ENCODE measurements at places on chromosomes 1 and 21. TPM values are rescaled to one million over a fixed set of nuclear protein-coding genes. Genes with fewer than 3 reads are reported as not detected.
A peak's percentile ranks its signal among the peaks of the same experiment; 100 is the strongest.

PCBP3 gene
- 2.3 TPM for polyA plus RNA-seq

AMY2A gene
- polyA plus RNA-seq: not detected

RIMKLA gene
- polyA plus RNA-seq: 0.03 TPM

VSIG8 gene
- not detected for polyA plus RNA-seq

TMCO1 gene
- 174 TPM for polyA plus RNA-seq

NTMT2 gene
- polyA plus RNA-seq: not detected

CCDC17 gene
- polyA plus RNA-seq: not detected

S100A12 gene
- 2.2 TPM for polyA plus RNA-seq

NEXN gene
- 0.17 TPM for polyA plus RNA-seq

LIN9 gene
- polyA plus RNA-seq: 4.4 TPM

- no peak for DNase-seq
These were observed 20.3 kb upstream of the IFI16 start for GRCh38 chr1:158989424-158989823.

- no peak for DNase-seq
These were observed 647.7 kb downstream of the LTN1 start for GRCh38 chr21:28344985-28345384.

- DNase-seq: no peak
These were observed 3.5 kb downstream of the TNFRSF1B start for GRCh38 chr1:12170263-12170671.

DNA sequence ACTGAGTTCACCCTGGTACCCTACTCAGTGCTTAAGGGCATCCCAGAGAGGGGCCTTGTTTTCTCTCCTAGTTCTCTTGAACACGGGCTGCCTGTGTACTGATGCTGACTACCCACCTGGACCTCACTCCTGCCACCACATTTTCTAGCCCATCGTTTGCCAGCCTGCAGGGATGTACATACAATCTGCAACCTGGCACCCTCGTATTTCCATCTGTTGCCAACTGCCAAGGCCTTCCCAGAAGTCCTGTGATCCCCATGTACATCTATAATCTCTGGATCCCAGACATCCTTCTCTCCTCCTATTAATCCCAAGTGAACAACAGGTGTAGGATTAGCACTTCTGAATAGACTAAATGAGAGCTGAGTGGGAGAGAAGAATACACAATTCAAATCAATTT is 212.0 kb downstream of the SLC45A1 start:
- DNase-seq: no peak

DNA sequence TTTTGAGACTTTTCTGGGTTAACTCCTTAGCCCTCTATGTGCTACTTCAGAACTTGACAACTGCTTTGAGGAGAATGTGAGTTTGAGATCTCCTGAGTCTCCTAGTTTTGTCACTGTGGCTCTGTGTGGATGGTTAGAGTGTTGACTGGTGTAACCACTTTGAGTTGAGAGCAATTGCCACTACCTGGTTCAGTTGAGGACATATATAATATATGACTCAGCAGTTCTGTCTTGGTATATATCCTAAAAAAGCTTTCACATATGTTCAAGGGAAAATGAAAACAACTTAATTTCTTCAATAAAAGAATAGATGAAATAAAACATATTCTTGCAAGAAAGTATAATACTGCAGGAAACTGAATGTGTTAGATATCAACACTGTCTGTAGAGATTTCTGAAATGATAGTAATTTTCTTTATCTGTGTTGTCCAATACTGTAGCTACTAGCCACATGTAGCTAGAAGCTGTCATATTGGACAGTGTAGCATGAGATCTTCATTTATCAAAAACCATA is 96.7 kb upstream of the QSOX1 start:
- DNase-seq: no peak

DNA sequence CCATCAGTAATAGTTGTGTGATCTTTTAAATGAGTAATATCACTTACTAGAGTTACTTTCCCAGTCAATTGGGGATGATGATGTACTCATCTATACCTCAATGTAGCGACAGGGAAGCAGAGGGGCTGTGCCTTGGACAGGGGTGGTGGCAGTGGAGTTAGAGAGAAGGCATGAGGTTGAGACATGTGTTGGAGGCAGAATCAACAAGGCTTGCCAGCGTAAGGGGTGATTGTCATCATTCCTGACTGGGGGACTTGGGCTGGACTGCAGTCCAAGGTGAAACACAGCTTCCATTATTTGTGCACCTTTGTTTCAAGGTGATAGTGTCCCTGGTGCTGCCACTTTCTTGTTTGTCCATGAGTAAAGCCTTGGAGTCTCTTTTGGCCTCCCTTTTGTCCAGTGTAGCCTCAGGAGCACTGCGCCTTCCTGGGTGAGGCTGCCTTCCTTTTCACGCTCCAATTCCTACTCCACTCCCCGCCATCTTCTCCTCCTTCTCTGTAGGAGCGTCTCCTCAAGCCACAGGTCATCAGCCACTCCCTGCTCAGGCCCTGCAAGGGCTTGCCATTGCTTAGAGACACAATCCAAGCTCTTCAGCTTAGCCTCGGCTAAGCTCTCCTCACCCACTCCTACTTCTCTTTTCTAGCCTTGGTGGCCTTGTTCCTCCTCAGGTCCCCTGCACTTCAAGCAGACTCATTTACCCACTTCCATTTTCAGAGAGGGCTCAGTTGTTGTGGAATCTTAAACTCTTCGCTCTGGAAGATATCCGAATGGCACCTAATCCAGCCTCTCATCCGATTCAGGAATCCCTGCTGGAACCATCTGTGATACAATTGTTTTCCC is 77.6 kb upstream of the CD34 start:
- no peak for DNase-seq

- DNase-seq: no peak
These were observed 23.6 kb upstream of the TRIM67 start for GRCh38 chr1:231138236-231138635.

DNA sequence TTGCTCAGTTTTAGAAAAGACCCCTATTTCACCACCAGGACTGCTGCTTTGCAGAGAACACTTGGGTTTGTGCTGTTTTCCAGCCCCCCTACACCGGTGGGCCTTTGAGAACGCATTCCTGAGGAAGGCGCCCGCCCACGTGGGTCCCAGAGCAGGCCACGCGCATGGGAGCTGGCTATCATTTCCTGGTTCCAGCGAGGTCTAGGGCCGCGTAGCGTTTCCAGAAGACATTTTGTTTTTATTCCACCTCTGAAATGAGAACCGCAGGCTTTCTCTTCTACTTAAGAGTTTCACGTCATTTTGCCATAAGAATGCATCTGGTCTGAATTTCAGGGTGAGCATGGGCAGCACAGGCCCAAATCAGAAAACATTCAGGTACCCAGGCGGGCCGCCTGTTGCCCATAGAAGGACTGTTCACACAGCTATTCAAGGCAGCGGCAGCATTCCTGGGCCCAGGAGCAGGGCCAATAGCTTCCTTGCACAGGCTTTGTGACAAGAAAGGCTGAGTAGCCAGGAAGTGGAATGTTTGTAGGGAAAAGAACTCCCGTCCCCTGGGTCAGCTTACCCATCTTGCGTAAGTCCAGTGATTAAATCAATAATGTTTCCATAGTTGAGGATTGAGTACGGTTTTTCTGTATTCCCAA is 1.4 kb upstream of the KLHL21 start:
- peak; percentile 10 for DNase-seq

DNA sequence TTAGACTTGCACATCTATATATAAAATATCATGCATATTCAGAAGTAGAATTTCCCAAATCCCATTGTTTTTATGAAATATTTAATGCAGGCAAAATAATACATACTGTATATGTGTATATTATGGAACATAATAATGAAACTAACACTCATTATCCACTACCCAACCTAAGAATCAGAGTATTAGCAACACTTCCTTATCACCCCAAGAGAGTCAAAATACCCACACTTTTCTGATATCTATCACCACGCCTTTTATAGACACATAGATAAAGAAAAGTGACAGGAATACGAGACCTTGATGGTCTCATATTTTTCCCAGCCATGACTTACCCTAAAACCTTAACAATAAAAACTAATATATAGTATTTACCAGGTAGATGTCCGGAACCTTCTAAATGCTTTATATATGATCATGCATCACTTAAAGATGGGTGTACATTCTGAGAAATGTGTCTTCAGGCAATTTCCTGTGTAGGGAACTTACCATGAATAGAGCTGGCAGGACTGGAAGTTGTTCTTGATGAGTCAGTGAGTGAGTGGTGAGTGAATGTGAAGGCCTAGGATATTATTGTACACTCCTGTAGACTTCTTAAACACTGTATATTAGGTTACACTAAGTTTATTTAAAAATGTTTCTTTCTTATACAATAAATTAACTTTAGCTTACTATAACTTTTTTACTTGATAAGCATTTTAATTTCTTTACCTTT is 45.5 kb downstream of the TNFSF4 start:
- DNase-seq: no peak

DNA sequence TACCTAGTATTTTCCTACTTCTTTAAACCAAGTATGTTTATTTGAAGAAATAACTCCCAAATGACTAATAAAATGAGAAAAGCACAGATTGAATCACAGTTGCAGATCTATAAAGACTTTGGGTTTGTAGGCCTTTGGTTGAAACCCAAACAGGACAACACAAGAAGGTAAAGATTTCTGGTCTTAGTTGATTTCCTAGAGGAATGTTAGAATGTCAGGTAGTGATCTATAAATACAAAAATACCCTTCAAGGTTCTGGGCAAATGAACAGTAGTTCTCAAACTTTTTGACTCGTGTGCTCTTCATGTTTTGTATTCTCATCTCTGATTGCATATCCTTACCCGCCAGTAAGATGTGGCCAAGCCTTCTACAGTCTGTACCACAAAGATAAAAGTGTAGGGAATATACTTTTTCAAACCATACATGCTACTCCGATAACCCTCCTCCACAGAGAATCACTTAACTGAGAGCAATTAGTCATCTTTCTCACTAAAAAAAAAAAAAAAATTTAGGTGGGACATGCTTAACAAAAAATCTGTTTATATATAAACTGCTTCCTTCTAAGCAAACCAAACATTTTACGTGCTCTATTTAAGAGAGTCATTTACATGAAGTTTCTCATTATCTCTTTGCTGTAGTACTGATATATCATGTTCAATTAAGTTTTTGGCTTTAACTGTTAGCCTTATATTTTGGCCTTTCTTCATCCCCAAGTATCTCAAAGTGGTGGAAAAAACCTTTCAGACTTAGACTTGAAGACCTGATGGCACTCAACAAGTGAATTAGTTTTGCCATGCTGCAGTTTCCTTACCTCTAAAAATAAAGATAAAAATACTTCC is 36.0 kb downstream of the CNIH4 start:
- DNase-seq: no peak

DNA sequence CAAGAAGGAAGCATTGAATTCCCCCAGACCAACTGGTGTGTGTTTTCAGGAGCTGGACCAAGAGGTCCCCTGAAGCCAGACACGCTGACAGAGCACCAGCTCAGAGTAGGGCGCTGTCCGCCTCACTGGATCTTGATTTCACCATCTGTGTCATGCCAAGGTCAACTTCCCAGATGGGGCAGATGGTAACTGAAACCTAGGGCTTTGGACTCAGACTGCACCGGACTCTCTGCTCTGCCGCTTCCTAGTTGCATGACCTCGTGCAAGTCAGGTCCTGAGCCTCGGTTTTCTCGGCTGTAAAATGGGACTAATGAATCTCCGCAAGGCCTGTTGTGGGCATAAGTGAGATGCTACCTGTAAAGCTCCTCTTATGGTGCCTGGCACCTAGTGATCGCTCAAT is 17.9 kb upstream of the CASZ1 start:
- no peak for DNase-seq
